ENCODE measurements at places on chromosomes 2 and 18.

DNA sequence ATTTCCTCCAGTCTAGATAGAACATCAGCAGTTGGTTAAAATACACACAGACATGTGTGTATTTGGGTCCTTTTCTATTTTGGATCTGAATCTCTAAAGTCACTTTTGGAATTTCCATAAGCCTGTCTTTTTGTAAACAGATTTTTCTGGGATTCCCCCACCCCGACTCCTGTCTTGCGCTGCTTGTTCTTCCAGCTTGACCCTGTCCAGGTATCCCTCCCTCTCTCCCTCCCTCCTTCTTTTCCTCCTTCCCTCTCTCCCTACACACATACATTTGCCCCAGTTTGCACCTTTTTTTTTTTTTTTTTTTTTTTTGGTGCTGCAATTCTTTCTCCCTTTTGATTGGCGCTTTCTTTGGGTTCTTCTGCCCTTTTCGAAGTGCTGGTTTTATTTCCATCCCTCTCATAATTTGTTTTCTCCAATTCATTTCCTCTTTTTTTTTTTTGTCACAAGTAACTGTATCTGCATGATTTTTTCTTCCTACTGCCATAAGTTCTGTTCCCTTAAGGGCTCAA, 114.8 kb upstream of the SERTAD2 start:
- DNase-seq: no peak

DNA sequence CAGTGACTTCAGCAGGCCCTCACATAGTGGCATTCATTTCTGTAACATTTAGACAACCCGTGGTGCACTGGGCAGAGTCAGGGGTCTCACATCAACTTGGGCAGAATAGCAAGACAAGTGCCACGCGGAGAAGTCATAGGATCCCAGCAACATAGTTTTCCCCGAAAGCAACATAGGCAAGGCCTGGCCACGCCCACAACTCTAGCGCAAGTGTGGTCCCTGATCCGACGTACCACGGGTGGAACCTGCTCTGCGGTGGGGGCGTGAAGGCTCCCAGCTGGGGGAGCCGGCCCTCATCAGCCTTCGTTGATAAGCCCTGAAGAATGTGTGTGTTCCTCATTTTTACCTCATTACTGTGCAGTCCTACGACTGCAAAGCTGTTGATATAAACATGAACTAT, 261.2 kb downstream of the EIPR1 start:
- no peak for DNase-seq

DNA sequence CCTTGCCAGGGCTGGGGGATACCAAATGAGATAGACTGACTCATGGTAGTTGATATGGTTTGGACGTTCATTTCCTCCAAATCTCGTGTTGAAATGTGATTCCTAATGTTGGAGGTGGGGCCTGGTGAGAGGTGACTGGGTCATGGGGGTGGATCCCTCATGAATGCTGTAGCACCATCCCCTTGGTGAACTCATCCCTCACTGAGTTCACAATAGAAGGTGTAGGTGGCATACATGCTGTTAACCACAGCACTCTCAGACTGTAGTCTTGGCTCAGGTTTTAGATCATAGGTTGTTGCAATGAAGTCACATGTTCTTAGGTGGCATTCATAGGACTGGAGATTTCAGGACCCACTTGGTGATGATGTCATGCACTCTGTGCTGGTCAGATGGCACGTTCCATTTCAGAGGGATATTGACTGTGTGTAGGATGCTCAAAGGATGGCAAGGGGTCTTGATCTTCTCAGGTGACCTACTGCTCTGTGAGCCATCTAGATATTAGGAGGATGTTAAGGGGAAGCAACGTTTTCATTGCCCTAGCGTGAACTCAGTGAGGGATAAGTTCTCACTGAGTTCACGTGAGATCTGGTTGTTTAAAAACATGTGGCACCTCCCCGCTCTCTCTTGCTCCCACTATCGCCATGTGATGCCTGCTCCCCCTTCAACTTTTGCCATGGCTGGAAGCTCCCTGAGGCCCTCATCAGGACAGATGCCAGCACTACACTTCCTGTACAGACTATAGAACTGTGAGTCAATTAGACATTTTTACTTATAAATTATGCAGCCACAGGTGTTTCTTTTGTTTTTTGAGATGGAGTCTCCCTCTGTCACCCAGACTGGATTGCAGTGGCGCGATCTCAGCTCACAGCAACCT, 73.8 kb upstream of the ACAA2 start:
- no peak for DNase-seq

- DNase-seq: no peak
Measured at GRCh38 chr2:195021711-195022507, 635.1 kb upstream of the SLC39A10 start.

DNA sequence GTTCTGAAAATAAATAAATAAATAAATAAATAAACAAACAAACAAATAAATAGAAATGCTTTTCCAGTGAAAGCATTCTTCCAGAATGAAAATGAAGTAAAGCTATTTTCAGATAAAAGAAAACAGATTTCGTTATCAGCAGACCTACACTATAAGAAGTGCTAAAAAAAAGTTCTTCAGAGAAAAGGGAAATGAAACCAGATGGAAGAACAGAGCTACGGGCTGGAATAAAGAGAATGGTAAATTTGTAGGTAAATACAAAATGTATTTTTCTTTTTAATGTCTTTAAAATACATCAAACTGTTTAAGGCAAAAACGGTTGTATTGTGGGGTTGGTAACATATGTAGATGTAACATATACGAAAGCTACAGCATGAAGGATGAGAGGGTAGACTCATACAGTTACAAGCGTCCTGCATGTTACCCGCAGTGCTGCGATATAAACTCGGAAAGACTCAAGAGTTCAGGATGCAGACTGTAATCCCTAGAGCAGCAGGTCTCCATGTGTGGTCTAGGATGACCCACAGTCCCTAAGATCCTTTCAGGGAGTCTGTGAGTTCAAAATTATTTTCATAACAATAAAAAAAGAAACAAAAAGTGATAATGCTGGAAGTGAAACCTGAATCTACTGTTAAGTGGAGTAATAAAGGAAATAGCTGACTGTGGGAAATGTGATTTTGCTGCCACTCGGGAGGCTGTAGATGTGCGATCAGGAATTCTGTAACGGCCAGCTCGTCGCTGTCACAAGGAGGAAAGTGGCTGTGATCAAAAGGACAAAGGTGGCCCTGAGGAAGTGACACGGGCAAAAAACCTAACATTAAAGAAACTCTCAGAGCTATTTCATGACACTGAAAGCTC, 5.3 kb upstream of the RAB12 start:
- no peak for DNase-seq

DNA sequence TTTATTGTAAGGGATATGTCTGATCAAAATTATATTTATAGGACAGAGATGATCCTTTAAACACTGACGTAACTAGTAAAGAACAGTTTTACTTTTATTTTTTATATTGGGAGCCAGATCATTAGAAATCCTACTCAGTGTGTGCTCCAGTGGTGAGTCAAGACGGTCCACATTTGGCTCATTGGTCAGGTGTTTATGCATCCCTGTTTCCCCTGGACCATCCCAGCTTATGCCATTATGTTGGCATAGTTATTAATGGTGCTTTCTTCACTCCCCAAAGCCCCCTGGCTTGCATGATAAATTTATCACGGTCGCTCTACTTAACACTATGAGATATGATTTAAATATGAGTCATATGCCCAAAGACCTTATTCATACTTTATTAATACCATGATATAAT, 293.4 kb downstream of the XIRP2 start:
- DNase-seq: no peak

GRCh38 chr2:102110596-102111334, 31.8 kb upstream of the IL1R1 start:
- no peak for DNase-seq

DNA sequence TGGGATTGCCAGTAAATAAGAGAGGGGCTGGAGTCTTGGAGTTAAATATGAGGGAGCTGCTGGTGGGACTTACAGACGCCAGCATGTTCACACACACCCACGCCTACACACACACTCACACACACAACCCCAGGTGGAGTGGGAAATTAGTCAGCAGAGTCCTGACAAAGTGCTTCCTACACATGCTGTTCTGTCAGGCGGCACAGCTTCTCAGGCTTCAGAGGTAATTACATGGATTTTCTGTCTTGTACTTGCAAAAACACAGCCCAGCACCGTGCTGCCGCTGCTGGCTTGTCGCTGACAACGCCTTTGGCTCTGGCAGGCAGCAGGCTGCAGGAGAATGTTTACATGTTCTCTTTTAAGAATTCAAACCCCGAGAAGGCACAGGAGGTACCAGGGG, 1186.3 kb upstream of the CELF4 start:
- DNase-seq: no peak

DNA sequence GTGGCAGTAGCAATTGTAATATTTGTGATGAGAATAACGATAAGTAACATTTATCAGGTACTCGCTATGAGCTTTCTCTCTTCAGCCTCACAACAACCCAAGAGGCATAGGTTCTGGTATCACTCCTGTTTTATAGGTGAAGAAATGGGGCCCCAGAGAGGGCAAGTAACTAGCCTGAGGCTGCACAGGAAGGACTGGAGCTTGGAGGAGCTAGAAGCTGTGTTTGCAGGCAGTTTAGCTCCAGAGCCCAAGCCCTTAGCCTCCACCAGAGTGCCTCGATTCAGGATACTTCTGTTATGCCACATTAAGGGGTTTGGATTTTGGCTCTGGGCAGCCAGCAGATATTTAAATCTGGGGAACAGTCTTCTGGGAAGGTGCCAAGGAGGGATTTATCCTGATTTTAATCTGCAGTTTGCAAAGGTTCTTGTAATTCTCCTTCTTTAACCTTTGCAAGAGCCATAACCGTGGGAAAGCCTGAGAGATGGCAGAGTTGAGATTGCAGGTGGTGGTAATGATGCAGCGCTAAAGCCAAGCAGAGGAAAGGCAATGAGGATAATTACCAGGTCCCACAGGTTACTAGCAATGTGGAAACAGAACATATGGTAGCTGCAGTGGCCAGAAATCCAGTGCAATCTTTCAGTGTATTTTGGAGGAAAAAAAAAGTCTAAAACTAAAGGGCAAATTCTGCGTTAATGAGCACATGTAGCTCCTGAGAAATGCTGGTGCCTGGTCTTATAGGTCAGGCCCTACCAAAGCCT, 9.1 kb downstream of the MOCOS start:
- no peak for DNase-seq

- peak; percentile 48 for DNase-seq
Measured at GRCh38 chr2:223538920-223539440, 63.2 kb downstream of the SCG2 start.

GRCh38 chr2:232647261-232647660, 13.9 kb downstream of the EFHD1 start:
- no peak for DNase-seq

GRCh38 chr2:112662704-112663103, 17.0 kb downstream of the SLC20A1 start:
- DNase-seq: no peak

- no peak for DNase-seq
Measured at GRCh38 chr2:22347306-22347705, 1037.7 kb upstream of the KLHL29 start.

DNA sequence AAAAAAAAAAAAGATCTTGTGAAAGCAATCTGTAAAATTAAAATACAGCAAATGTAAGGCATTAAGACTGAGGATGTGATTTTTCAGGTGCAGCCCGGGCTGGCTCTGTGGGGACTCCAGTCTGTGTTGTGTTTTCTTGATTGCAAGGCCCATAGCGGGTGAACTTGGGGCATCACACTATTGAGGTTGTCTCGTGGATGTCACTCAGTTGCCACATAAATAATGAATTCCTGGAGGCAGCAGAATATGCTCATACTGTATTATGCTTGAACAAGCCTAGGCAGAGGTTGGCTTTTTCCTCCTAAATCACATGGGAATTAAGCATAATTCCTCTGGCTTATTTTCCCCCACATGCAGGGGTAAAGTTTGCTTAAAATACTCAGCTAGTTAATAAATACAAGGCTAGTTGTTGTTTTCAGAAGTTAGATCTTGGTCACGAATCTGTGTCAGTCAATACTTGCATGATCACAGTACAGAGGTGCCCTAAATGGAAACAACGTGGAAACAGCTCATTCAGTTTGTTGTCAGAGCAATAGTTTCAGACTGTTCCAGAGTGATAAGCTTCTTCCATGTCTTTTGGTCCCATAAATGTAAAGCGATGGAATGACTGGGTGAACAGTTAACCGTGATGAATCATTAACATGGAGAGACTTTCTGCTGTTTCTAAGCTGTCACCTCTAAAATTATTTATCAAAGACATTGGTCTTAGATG, 16.4 kb downstream of the GEMIN6 start:
- DNase-seq: no peak

- no peak for DNase-seq
Measured at GRCh38 chr2:18630941-18631340, 41.6 kb upstream of the NT5C1B start.

GRCh38 chr2:136828162-136828561, 62.8 kb downstream of the THSD7B start:
- DNase-seq: no peak

GRCh38 chr2:88933980-88934379, 242.5 kb downstream of the RPIA start:
- no peak for DNase-seq

GRCh38 chr2:234462218-234462992, 34.5 kb downstream of the ARL4C start:
- no peak for DNase-seq

DNA sequence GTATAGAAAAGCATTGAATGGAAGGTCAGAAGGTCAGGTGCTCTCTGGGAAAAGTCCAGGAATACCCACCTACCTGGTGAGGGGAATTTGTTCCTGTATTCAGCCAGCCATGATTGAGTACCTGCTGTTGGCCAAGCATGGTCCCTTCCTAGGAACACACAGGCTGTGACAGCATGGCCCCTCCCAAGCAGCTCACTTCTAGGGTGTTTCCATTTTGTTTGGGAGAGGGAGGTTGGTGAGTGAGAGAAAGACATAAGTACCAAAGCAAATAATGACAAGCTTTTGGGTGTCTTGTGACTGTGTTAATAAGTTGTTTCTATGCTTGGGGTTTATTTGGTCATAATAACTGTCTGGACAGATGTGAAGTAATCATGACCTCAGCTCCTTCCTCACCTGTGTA, 46.3 kb downstream of the CABLES1 start:
- DNase-seq: no peak

DNA sequence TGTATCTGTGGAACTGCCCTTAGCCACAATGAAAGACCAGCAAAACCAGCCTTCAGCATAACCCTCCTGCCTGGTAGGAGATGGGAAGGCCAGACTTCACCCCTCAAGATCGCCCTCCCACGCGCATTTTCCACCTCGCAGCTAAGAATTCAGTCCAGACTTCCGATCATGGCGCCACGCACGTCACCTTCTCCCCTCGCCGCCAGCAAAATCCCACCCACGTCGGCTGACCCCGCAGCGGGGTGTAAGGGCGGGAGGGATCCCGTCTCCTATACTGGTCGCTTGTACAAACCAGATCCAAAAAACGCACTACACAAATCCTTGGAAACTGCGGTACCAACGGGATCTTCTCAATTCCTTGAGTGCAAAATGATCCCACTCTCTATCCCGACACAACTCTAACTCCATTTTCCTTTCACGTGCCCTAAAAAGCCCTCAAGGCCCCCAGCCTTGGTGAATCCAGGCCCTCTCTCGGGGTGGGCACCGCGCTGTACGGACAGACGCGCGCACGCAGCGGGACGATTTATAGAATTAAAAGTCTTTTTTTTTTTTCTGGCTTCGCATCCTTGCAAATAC, 1.0 kb upstream of the BMPR2 start:
- peak; percentile 18 for DNase-seq
